ENCODE measurements at places on chromosomes 11 and 22.
A peak's percentile ranks its signal among the peaks of the same experiment; 100 is the strongest.

DNA sequence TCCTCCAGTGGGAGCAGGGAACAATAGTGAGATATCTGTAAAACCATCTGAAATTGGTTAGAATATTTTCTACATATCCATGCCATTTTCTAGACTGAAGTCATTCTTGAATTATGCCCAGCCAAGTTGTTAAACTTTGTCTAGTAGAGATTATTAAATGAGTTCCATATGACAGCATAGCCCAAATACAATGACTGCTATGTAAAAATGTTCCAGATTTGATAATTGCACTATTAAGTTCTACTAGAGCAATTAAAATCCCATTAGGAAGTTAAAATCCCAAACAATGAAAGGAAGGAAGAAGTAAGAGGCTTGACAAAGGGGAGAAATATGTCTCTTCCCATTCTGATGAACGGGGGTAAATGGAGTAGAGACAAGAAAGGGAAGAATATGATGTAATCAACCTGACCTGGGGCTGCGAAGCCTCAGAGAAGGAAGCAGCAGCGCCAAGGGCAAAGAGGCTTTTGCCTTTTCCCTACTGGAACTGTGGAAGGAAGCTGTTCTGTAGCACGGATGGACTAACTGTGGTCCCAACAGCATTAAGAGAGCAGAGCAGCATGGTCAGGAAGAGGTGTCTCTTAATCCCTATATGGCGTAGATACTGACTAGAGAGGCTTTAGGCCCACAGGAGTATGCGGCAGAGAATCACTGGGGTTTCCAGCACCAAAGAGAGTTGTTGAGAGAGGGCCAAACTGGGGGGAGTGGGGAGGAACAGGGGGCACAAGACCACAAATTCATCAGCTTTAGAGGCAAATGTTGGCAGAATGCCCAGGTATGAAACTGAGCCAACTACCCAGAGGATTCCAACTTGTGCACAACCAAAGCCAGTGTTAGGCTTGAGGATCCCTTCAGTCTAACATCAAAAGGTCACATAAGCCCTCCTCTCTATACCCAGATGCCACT lies 26.7 kb downstream of the RRP8 start:
- no peak for DNase-seq

DNA sequence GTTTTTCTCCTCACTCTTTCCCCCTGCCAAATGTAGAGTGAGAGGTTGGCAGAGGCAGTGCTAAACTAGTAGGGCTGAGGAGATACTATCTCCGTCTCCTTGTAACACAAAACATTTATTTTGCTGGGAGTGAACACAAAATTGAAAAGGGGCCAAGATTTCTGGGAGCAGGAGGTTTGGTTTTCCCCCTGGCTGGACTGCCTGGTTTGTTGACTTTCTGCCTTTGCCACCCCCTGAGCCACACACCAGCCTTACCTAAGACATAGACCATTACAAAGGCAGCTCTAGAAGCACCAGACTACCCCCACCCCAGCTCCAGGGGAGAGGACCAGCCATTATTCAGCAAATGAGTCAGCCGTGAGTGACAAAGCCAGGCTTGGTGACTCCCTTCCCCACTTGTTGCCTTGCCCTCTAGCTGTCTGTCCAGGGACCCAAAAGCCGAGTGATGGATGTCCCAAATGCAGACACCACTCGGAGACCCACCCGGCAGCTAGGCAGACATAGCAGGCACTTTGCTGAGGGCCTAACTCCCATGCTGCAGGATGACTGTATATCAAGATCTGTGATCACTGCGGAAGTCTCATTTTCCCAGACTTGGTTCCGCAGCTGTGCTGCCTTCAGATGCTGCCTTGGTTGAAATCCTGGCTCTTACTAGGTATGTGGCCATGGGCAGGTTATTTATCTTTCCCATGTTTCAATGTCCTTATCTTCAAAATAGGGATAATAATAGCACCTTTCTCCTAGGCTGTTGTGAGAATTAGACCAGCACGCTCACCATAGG lies 17.7 kb upstream of the CDON start:
- DNase-seq = no peak

DNA sequence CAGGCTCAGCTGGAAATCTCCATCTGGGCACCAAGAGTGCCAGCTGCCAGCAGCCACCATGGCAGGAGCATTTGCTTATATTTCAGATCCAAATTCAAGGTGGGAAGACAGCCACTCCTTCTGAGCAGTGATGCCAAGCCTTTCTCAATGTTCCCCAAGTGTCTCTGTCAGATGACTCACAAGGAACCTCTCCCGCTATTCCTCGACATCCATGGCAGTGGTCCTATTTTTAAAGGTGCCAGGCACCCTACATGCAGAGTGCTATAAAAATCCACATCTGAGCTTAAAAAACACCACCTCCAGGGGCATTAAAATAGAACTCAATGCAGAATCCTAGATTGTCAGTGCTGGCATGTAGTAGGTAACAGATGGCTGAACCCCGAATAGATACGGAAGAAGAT lies 112.1 kb downstream of the SLC1A2 start:
- DNase-seq = no peak

- no peak for DNase-seq
Observed at GRCh38 chr11:18969720-18970119, 30.5 kb upstream of the MRGPRX1 start.

DNA sequence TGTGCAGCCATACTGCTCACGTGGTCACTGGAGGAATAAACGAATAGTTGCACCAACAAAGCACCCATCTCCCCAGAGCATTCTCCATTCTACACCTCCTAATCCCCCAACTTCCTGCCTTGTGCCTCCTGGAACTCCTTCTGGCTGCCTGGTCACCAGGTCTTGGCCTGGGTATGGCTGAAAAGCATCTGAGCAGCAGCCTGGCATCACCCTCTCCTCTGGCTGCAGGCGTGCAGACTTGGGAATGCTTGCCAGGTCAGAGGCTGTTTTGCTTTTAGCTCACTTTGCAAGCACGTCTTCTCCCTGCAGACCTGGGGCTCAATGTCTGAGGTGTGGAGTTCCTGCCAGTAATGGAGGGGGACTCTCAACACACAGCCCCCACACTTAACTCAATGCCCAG lies 33.3 kb upstream of the KCNJ11 start:
- DNase-seq = no peak

DNA sequence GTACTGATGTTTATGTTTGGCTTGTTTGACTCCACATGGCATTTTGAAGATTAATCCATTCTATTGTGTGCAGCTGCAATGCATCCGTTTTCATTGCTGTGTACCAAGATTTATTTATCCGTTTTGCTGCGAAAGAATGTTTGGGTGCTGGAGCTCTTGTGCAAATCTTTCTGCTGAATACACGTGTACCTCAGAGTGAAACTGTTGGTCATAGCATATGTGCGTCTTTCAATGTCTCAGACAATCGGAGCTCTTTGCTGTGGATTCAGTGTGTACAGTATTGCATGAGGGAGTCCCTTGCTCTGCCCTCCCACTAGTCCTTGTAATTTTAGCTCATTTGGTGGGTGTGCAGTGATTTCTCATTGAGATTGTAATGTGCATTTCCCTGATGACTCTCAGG lies 545.4 kb downstream of the TBC1D22A start:
- no peak for DNase-seq

- DNase-seq = no peak
Observed at GRCh38 chr22:49042066-49042465, 785.6 kb downstream of the BRD1 start.

DNA sequence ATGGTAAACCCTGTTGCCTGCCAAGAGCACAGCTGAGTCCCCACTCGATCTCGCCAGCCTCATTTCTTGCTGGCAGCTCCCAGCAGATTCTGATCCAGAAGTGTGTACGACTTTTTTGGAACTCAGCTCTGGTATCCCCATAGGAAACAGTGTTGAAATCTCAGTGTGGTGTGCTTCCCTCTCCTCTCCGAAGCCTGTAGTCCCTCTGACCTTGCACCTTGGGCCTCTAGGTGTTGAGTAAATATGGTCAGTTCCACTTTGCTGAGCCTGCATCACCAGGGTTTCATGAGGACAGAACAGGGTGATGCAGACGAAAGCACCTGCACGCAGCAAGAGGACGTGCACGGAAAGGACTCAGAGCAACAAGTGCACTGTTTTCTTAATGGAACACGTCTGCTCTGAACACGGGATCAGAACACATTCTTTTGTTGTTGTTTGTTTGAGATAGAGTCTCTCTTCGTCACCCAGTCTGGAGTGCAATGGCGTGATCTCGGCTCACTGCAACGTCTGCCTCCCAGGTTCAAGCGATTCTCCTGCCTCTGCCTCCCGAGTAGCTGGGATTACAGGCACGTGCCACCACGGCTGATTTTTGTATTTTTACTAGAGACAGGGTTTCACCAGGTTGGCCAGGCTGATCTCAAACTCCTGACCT lies 3.8 kb upstream of the CPT1A start:
- no peak for DNase-seq

- peak; percentile 59 for DNase-seq
Observed at GRCh38 chr11:102940714-102941588, 14.6 kb downstream of the MMP13 start.

DNA sequence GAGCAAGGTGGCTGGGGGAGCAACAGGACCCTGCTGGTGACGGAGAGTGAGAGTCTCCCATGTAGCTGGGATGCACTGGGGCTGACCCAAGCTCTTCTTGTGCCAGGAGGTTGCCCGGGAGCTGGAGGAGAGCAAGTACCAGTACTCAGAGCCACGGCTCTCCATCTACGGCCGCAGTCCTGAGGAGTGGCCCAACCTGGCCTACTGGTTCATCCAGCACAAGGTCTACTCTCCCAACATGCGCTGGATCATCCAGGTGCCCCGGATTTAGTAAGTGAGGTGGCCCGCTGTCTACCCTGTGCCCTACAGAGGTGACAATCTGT lies 40.4 kb downstream of the AMPD3 start:
- DNase-seq = no peak

GRCh38 chr11:76747153-76747914 lies 35.8 kb upstream of the TSKU start:
- DNase-seq = no peak

- DNase-seq = no peak
Observed at GRCh38 chr11:72775288-72776110, 18.3 kb downstream of the STARD10 start.

GRCh38 chr11:112751772-112752171 lies 209.4 kb upstream of the NCAM1 start:
- no peak for DNase-seq

GRCh38 chr22:40203572-40203971 lies 25.8 kb downstream of the TNRC6B start:
- DNase-seq = peak; percentile 74

- DNase-seq = no peak
Observed at GRCh38 chr11:11583801-11584529, 37.8 kb downstream of the GALNT18 start.

- no peak for DNase-seq
Observed at GRCh38 chr22:36419912-36420882, 32.4 kb upstream of the MYH9 start.

GRCh38 chr11:128484172-128484571 lies 103.2 kb downstream of the ETS1 start:
- DNase-seq = no peak

DNA sequence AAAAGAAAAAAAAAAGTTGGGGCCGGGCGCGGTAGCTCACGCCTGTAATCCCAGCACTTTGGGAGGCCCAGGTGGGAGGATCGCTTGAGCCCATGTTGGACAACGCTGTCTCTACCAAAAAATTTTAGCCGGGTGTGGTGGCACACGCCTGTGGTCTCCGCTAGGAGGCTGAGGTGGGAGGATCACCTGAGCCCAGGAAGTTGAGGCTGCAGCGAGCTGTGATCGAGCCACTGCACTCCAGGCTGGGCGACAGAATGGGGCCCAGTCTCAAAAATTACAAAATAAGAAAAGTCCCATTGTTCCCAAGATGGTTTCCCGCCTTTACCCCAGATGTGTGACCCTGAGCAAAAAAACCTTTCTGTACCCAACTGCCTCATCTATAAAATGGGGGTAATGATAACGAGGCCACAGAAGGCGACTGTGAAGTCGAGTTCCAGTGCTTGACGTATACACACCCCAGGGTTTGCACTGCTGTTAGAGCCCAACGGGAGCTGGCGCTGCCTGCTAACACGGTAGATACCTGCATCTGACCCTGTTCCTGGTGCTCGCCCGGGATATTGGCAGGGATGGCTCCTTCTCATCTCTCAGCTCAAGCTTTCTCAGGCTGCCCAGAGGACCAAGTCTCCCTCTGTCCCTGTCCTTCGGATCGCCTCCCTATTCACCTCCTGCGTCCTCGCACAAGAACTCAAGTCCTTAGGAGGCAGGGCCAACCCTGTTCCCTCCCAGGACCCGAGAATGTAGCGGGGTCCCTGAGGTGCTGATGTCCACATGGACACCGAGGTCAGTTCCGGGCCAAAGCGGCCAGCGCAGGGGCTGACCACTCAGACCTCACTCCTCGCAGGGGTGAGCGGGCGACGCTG lies 1.1 kb upstream of the RPLP2 start:
- DNase-seq = peak; percentile 47

- DNase-seq = no peak
Observed at GRCh38 chr11:95415837-95416304, 184.9 kb upstream of the SESN3 start.

DNA sequence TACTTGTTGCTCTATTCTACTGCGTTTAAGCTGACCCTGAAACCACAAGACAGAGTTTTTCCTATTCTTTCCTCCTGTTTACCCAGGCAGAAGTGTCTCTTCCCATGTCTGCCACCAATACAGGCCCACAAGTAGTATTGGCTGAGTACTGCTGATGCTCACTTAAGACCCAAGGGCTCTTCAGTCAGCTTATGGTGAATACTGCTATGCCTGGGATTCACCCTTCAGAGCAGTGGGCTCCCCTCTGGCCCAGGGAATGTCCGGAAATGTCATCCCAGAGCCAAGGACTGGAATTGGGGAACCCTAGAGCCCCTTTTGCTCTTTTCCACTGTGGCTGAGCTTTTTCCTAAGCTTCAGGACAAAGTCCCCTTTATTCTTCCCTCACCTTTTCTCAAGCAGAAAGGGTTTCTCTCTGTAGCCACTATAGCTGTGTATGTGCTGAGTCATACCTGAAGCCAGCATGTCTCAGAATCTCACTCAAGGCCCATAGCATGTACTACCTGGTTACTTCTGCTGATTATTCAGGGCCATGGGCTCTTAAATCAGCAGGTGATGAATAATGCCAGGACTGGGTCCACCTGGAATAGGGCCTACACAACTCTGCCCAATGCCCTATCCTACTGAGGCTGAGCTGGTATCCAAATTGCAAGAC lies 745.8 kb upstream of the ANO5 start:
- no peak for DNase-seq

GRCh38 chr22:27487600-27488452 lies 313.7 kb downstream of the MN1 start:
- DNase-seq = no peak

DNA sequence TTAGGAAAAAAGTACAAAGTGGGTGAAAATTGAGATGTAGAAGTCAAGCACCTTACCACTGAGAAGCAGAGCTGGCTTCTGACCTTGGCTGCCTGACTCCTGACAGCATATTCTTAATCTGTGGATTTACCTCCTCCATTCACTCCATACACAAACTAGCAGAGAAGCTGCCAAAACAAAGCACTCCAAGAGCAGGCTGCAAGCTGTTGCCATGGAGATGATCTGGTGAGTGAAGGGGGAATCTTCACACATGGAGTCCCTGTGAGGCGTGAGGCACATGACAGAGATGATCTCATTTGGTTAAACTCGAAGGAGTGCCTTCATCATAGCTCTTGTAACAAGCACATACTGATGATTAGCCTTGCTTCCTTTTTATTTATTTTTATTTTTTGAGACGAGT lies 16.1 kb downstream of the COMMD9 start:
- DNase-seq = no peak

Data from CD4-positive, alpha-beta T cell treated with Interleukin-2 at 100 ng/mL for 4 hours (primary cell).